ENCODE measurements at places on chromosomes 16 and 17.
A peak's percentile ranks its signal among the peaks of the same experiment; 100 is the strongest.

DNA sequence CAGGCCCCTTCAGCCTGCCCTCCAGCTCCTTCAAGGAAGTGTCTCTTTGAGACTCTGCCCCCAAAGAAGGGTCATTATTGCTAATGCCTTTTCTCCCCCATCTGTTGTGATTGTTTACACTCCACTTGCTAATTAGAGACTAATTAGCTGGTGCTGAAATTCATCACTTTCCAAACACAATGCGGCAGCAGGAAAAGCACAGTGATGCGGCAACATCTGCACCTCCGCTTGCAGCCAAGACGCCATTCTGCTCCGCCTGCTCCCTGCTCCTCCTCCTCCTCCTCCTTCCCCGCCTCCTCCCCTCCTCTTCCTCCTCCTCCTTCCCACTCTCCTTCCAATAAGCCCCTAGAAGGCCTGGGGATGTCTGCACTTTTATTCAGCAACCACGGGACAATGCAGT lies 110.5 kb downstream of the SDK2 start:
- DNase-seq: no peak

GRCh38 chr17:37124821-37125173 lies 176.0 kb downstream of the AATF start:
- DNase-seq: no peak

DNA sequence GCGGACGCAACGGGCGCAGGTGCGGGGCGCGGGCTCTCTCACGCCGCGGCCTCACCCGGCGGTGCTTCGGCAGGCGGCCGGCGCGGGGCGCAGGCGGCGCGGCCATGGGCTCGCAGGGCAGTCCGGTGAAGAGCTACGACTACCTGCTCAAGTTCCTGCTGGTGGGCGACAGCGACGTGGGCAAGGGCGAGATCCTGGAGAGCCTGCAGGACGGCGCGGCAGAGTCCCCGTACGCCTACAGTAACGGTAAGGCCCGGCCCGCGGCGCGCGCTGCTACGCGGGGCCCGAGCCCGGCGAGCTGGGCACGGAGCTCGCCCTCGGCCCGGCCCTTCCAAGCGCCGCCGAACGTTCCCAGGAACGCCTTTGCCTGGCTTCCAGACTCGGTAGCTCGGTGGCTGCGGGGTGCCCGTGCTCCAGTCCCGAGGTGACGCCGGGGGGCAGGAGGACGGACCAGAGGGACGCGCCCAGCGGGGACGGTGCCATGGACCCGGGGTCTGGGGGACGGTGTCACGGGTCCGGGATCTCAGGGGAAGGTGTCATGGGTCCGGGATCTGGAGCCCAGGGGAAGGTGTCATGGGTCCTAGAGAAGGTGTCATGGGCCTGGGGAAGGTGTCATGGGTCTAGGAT lies 435 bp downstream of the RAB40C start:
- no peak for DNase-seq

DNA sequence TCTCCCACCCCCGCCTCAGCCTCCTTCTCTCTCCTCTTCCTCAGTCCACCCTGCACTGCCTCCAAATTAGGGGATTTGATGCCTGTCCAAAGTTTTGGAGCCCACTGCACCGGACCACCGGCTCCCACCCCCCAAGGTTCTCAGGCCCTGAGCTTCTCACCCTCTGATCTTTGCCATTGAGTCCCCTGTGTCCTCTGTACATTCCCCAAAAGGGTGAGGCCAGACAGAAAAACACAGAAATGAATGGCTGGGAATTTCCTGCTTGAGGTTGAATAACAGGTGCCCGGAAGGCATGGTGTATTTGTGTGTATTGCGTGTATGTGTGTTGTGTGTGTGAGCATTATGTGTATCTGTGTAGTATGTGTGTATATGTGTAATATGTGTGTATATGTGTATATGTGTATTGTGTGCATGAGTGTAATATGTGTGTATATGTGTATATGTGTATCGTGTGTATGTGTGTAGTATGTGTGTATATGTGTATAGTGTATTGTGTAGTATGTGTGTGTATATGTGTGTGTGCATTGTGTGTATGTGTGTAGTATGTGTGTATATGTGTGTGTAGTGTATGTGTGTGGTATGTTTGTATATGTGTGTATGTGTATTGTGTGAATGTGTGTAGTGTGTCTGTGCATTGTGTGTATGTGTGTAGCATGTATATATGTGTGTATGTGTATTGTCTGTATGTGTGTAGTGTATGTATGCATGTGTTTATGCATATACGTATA lies 16.0 kb upstream of the CCL17 start:
- no peak for DNase-seq

GRCh38 chr16:17109413-17109812 lies 361.3 kb downstream of the XYLT1 start:
- DNase-seq: no peak

DNA sequence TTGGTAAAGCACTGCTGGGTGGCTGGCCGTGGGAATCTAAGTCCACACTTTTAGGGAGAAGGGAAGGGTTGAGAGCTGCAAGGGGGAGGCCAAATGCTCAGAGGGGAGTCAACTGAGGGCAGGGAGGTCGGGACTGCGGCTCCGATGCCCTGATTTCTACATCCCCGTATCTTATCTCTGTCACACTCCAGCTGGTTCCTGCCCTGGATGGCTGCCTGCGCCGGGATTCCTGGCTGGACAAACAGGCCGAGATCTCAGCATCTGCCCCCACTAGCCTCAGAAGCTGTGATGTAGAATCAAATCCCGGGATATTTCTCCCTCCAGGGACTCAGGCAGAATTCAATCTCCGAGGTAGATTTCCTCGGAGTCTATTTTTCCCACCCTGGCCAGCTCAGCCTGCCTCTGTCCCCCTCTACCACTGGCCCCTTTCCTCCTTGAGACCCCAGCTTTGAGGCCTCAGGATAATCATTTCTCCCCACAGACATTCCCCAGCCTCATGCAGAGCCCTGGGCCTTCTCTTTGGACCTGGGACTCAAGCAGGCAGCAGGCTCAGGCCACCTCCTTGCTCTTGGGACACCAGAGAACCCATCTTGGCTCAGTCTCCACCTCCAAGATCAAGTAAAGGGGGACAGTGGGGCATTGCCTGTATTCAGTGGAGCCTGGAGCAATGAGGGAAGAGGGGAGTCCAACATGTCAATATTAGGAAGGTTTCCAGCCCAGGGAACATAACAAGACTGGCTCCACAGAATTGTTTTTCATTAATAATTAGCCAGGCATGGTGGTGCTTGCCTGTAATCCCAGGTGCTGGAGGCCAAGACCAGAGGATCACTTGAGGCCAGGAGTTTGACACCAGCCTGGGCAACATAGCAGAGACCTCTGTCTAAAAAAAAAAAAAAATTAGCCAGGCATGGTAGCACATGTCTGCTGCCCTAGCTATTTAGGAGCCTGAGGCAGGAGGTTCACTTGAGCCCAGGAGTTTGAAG lies 1.8 kb downstream of the SHBG start:
- DNase-seq: no peak

- DNase-seq: no peak
Measured at GRCh38 chr17:14209215-14209614, 27.4 kb downstream of the CDRT15 start.

- DNase-seq: peak; percentile 41
Measured at GRCh38 chr17:5097101-5097834, 14.4 kb downstream of the ZNF232 start.

DNA sequence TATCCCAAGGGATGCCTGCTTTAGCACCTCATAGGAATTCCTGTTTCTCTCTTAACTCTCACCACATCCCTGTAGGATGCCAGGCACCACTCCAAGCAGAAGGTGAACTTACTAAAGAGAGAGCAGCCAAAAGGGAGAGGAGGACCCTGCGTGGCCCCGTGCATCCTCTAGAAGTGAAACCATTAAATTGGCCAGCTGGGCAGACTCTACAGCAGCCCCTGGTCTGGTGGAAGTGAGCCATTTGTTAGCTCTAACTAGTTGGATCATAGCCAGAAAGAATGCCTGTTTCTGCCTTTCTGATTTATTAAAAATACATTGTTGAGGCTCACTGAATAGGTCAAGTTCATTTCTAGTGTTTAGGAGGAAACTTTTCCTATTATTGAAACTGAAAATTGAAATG lies 22.3 kb downstream of the TMEM11 start:
- no peak for DNase-seq

DNA sequence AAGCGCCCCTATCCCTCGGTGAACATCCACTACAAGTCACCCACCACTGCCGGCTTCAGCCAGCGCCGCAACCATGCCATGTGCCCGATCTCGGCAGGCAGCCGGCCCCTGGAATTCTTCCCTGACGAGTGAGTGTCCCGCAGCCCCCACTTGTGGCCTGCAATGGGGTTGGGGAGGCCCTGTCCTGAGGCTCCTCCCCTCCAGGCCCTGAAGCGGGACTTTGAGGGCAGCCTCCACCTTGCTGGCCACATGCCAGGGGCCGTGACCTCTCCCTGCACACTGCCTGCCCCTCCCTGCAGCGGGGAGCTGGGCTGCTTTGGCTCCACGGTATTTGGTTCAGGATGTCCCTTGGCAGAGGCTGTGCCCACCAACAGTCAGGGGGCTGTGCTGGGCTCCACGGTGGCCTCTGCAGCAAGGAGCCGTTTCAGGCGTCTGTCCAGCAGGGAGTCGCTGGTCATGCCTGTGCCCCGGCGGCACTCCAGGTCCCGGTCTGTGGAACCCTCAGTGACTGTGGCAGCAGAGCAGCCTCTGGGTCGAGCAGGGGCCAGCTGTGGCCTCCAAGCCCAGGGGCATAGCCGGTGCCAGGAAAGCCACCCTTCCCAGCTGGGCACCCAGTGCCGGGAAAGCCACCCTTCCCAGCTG lies 8.3 kb downstream of the NME3 start:
- DNase-seq: no peak

DNA sequence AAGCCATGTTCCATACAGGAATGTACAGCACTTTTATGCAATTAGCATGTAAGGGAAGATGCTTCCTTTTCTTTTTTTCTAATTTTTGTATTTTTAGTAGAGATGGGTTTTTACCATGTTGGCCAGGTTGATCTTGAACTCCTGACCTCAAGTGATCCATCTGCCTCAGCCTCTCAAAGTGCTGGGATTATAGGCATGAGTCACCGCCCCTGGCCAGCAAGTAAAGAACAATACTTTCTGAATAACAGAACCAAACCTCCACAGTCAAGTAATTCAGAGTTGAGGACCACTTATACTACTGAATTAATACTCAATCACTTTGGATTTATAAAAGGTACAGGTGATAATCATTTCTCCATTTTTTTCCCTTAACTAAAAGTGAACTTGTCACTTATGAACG lies 13.0 kb downstream of the C16orf87 start:
- DNase-seq: no peak

DNA sequence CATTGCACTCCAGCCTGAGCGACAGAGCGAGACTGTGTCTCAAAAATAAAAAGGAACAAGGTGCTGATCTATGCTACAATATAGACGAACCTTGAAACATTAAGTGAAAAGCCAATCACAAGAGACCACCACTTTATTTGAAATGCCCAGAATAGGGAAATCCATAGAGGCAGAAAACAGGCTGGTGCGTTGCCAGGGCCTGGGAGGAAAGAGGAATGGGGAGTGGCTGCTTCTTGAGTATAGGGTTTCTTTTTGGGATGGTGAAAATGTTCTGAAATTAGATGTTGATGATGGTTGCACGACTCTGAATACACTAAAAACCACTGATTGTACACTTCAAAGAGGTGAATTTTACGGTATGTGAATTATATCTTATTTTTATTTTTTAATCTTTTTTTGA lies 20.3 kb upstream of the GLIS2 start:
- DNase-seq: no peak
